ENCODE measurements at places on chromosomes 7 and 10.

- no peak for DNase-seq
Measured at GRCh38 chr7:155810770-155811559, 1.3 kb downstream of the SHH start.

DNA sequence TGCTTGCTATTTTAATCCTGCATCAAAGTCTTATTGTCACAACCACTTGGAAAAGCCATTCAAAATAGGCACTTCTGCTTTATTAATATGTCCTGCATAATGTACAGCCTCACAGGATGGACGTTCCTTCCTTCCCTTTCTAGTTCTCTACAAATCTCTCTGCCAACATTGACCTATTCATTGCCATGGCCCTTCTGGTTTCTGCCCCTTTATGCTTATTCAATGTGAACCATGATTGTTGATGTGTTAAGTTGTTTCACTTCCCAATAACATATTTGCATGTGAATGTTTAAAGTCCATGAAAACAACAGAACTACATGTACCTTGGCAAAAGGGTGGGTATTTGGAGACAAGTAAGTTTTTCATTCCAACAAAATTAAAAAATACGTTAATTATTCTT lies 45.7 kb downstream of the COL28A1 start:
- DNase-seq: no peak

GRCh38 chr10:21318540-21319167 lies 206.8 kb downstream of the SKIDA1 start:
- DNase-seq: no peak

- DNase-seq: no peak
Measured at GRCh38 chr10:106771154-106771553, 393.4 kb downstream of the SORCS1 start.

DNA sequence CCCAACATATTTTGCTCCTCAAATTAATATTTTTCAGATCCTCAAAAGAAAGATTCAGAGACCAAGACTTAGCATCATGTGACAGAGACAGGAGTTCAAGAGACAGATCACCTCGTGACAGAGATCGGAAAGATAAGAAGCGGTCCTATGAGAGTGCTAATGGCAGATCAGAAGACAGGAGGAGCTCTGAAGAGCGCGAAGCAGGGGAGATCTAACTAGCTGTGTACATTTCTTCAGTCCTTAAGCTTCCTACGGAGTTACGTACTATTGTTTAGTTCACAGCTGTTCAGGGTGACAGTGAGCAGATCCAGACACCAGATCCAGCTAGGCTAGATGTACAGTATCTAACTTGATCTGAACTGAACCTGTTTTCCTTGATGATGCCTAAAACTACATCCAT lies 61.3 kb downstream of the KLRG2 start:
- DNase-seq: no peak

GRCh38 chr10:1631282-1631681 lies 106.0 kb downstream of the ADARB2 start:
- DNase-seq: no peak

DNA sequence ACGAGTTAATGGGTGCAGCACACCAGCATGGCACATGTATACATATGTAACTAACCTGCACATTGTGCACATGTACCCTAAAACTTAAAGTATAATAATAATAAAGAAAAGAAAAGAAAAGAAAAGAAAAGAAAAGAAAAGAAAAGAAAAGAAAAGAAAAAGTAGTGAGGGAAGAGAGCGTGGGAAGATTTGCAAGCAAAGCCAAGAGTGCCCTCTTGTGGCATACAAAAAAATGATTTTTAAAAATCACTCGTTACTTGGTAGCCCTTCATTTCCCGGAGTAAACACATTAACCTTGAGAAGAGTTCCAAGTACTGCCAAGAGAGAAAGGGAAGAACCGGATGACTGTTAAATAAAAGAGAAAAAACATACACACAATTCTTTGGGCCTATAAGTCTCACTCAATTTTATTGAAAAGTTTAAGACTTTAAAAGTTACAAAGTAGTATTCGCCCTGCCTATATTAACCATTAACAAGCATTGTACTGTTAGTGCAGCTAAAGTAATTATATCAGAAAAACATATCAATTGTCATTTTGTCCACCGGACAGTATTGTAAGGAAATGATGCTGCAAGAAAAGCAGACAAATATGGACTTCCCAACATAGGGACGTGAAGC lies 6.2 kb upstream of the CH25H start:
- no peak for DNase-seq

GRCh38 chr7:25311346-25311745 lies 83.1 kb upstream of the NPVF start:
- no peak for DNase-seq

- no peak for DNase-seq
Measured at GRCh38 chr10:14447094-14447839, 116.5 kb upstream of the FRMD4A start.

DNA sequence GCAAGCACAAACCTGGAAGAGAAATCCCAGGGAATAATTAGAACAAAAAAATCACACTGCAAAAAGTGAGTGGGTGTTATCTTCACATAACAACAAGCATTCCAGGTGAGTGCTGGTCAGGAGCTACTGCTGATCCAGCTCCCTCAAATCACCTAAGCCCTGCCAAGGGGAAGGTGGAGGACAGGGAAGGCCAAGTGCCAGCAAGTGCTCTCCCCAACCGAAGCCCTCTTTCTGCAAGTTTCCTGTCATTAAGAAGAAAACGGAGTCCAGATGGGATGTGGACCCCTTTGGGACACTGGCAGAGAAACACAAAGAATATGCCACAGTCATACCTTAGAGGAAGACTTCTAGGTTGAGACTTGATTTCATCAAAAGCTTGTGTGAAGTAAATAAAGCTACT lies 933.0 kb upstream of the ZNF722 start:
- DNase-seq: no peak

DNA sequence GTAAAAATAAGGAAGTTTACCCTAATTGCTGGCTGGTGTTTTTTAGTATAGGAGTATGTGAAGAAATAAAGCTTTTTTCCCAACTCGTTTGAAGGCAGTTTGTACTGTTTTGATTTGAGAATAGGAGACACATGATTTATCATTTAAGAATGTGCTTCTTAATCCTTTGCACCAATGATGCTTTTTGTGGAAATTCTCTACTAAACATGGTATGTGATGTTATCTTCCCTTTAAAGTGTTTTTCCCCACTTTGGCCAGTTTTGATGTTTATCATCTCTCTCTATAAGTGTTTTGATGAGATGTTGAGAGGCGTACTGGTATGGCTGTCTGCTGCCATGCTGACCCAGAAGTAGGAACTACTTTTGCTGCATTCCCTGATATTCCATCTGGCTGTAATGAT lies 85.1 kb downstream of the SUGCT start:
- DNase-seq: no peak

DNA sequence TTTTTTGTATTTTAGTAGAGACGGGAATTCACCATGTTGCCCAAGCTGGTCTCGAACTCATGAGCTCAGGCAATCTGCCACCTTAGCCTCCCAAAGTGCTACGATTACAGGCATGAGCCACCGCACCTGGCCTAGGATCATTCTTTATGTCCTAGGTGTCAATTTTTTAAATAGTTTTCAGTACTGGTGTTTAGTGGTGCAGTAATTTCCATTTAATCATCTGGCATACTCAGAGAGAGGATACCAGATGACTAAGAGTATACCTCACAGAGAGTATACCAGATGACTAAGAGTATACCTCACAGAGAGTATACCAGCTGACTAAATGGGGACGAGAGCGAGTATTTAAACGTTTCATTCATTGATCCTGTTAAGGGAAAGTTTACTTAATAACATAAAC lies 37.3 kb upstream of the TMEM248 start:
- DNase-seq: no peak

DNA sequence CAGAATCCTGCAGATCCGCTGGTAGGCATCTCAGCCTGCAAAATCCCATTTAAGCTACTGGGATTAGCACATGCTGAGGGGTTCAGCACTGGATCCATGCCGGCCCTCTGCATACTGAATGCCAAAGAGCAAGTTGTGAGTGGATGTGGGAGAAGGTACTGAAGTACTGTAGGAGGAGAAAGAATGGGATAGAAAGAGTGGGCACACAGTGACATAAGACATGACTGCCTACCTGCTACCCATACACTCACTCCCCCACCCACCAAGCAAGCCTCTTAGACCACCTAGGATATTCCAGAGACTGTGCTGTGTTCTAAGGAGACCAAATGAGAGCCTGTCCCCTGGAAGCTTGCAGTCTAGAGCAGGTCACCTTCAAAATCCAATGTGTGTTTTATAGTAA lies 215.9 kb downstream of the FRMD4A start:
- DNase-seq: no peak

DNA sequence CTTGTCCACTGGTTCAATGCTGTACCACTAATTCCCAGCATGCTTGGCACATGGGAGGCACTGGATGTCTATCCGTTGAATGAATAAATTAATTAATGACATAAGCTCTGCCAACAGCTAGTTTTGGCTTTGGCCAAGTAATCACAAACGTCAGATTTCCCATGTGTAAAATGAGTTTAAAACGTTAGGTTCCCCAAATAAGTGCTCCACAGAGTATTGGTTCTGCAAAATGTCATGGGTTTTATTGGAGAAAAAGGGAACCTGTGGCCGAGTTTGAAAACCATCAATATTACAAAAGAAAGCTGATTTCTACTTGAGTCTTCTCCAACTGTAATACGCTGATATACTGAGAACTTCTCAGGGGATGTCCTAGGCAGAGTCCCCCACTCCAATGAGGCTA lies 23.2 kb downstream of the ELMO1 start:
- no peak for DNase-seq

GRCh38 chr10:67803588-67804394 lies 34.2 kb downstream of the DNAJC12 start:
- DNase-seq: no peak

- no peak for DNase-seq
Measured at GRCh38 chr7:144653449-144653848, 182.4 kb downstream of the TPK1 start.

- no peak for DNase-seq
Measured at GRCh38 chr7:50305583-50306493, 1.3 kb downstream of the IKZF1 start.

GRCh38 chr10:70508912-70509756 lies 30.6 kb downstream of the PALD1 start:
- DNase-seq: no peak

DNA sequence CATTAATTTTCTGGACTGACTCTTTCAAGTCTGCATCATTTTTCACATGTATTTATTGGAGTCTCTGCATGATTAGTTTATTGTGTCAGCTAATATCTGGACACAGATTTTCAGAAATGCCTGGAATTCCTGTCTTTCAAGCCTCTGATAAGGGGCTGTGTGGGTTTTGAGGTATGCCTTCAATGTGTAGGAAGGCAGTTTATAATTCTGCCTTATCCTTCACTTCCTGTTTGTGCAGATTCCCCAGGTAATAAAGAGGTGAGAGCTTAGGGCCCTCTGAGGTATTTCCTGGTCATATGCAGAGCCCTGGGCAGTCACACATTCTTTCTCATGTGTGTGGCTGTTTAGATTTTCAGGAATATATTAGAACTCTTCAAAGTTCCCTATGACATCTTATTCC lies 79.4 kb upstream of the PRKCQ start:
- no peak for DNase-seq

GRCh38 chr7:106038916-106039315 lies 73.2 kb downstream of the SYPL1 start:
- DNase-seq: no peak

GRCh38 chr7:1693991-1694524 lies 24.0 kb downstream of the ELFN1 start:
- no peak for DNase-seq

- DNase-seq: no peak
Measured at GRCh38 chr10:24790599-24790998, 66.9 kb upstream of the ARHGAP21 start.

DNA sequence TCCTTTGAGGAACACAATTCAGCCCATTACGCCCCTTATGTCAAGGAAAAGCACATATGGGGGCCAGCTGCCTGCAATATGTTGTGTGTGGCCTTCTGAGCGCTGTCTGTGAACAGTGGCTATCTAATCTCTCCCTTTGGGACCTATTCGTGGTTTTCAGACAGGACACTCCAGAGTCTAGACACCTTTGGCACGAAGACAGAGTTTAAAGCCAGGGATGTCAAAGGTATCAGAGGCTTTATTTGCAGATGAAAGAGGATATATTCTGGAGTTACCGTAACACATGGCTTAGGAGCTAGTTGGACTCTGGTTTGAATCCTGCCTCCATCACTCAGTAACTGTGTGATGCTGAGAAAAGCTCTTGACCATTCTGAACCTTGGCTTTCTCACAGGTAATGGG lies 14.8 kb upstream of the EEPD1 start:
- no peak for DNase-seq

DNA sequence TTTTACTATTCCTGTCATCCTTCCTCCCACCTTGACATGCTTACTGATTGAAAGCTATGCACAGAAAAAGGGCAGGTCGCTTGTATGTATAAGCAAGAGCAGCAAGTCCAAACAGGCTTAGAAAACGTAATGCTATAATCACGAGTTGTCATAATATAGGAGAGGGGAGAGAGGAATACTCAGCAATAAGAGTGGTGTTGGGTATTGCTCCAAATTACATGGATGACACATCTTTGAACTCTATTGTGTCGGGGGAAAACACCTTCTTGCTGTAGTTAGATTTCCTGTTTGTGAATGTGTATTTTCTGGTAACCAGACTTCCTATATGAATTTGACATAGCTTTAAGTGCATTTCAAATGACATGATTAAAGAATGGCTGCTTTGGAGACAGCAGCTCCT lies 7.5 kb downstream of the MET start:
- DNase-seq: no peak

DNA sequence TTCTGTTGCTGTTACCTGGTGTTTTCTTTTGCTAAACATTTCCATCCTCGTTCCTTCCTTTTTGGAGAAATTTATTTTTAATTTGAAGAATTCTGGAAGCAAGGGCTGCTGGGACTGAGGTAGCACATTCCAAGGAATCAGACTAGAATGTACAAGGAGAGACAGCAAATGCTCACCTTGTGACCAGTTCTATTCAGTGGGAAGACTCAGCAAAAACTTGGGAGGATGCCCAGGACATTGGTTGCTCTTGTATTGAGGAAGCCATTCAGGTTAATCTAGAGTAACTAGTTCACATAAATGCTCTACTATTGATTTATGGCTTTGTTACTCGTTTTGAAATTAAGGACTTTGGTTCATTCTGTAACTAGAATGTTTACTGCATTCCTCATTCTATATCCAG lies 11.3 kb downstream of the PLCE1 start:
- DNase-seq: no peak
